ENCODE measurements at places on chromosomes 1 and 21.

GRCh38 chr1:36223381-36223995, 755 bp upstream of the THRAP3 start:
- DNase-seq, result peak; percentile 75

- DNase-seq, result no peak
Measured at GRCh38 chr1:216849146-216849545, 125.9 kb upstream of the ESRRG start.

DNA sequence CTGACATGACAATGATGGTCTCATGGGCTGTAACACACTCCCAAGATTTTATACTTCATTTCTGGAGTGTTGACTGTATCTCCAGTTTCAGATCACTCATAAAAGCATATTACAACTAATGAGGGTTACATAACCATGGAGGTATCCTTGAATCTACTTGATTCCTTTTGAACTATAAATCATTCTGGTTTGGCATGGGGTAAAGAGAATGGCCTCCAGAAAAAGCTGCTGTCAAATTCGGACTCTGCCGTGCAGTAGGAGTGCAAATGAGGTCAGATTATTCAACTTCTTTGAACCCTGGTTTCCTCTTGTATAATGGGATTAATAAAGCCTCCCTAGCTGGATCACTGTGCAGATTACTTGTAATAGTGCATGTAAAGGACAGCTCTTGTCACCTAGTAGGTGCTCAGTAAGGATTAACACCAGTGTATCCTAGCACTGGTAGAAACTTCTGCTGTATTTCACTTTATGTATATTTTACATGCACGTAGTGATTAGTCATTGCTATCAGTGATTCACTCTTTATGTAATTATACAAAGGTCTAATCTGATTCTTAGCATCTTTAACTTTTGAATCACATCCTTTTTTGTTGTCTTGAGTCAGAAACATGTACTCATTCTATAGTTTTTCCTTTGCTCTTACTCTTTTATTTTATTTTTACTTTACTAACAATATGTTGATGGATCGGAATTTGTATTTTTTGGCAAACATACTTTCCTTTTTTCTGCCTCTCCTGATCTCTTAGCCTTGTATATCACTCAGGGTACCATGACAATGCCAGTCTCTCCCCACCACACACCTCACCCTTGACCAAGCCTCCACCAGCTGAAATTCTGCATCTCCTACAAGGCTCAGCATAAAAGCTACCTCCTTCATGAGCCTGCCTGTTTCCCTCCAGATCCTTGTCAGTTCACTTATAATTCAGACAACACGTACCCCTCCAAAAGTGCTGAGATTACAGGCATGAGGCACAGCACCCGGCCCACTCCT, 3.2 kb downstream of the LRRC8C start:
- DNase-seq, result no peak

DNA sequence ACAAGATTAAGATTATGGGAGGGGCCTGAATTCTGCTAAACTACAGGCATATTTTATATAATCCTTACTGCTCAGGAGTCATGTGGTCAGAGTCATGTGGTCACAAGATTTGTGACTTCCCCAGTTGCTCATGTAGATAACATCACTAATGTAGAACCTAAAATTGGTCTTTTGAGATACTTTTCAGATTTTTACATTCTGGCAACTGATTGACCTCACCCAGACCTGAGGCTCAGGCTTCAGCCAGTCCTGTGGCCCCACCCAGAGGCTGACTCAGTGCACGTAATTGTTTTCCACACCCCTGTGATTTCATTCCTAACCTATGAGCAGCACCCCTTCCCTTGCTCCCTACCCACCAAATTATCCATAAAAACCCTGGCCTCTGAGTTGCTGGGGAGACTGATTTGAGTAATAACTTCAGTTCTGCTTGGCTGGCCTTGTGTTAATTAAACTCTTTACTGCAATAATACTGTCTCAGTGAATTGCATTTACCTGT, 41.7 kb upstream of the ZNF326 start:
- peak; percentile 28 for DNase-seq

DNA sequence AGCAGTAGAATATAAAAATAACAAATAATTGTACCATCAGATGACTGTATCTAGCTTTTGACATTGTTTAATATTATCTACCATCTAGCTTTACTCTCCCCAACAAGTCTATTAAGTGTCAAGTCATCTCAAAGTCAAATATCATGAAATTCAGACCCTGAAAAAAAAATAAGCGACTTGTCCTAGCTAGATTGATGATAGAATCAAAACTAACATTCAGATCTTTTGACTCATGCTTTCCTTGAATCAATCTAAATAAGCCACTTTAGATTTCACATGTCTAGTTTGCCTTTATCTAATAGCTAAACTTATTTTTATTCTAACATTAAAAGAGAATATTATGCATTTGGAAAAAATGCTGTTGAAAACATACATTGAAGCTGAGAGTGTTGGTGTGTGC, 35.4 kb downstream of the CRB1 start:
- no peak for DNase-seq
